Stimulated activated CD4-positive, alpha-beta T cell treated with anti-CD3 and anti-CD28 coated beads, Interleukin-4, amount 100 ng/mL, for 48 hours (primary cell): ENCODE measurements at places on chromosomes 11 and 22.

GRCh38 chr22:24686280-24686679 lies 83.3 kb downstream of the GGT1 start:
- no peak for DNase-seq

- no peak for DNase-seq
Measured at GRCh38 chr11:33670250-33671011, 30.2 kb downstream of the C11orf91 start.

DNA sequence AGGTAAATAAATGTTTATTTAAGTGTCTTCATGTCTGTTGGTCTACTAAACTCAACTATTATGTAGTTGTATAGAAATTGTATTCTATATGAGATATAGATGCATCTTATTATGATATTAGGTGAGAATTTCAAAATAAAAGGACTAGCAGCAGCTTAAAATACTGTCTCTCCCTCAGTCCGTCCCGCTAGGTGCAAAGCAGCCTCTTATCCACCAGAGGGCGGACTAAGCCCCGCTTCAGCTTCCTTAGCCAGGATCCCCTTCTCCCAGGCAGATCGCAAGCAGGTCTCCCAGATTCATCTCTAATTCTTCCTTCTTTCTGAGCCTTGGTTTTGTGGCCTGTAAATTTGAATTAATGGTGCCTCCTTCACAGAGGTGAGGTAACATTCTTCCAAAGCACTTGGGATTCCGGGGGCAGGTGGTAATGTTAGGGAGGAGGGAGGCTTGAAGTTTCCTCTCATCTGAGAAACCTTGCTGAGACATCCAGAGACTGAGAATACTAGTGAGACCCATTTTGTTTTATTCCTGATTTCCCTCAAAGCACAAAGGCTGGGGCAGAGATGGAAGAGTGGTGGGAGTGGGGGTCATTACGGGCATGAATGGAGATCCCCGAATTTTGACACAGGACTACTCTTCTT lies 13.5 kb upstream of the INSC start:
- DNase-seq = peak; percentile 45

DNA sequence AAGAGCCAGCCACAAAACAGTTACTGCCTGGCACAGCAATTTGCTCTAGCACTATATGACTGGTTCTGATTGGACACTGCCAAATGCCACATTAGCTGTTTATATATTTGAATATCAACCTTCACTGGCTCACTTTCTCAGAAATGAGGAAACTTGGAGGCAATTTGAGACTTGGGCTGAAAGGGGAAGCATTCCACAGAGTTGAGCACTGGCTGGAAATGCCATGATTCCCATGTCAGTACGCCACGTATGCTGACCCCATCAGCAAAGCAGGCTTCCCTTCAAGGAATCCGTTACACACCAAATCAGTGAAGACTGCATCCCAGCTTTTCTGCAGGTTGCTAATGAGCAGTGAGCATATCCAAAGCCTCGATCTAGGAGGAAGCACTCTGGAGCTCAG lies 34.7 kb downstream of the GALNT18 start:
- no peak for DNase-seq

GRCh38 chr11:45852712-45853101 lies 5.4 kb downstream of the CRY2 start:
- DNase-seq = no peak

- no peak for DNase-seq
Measured at GRCh38 chr11:65500387-65501185, 1.7 kb downstream of the MALAT1 start.

- no peak for DNase-seq
Measured at GRCh38 chr11:36249246-36249645, 40.0 kb downstream of the COMMD9 start.

GRCh38 chr22:50473855-50474671 lies 772 bp downstream of the SBF1 start:
- no peak for DNase-seq

DNA sequence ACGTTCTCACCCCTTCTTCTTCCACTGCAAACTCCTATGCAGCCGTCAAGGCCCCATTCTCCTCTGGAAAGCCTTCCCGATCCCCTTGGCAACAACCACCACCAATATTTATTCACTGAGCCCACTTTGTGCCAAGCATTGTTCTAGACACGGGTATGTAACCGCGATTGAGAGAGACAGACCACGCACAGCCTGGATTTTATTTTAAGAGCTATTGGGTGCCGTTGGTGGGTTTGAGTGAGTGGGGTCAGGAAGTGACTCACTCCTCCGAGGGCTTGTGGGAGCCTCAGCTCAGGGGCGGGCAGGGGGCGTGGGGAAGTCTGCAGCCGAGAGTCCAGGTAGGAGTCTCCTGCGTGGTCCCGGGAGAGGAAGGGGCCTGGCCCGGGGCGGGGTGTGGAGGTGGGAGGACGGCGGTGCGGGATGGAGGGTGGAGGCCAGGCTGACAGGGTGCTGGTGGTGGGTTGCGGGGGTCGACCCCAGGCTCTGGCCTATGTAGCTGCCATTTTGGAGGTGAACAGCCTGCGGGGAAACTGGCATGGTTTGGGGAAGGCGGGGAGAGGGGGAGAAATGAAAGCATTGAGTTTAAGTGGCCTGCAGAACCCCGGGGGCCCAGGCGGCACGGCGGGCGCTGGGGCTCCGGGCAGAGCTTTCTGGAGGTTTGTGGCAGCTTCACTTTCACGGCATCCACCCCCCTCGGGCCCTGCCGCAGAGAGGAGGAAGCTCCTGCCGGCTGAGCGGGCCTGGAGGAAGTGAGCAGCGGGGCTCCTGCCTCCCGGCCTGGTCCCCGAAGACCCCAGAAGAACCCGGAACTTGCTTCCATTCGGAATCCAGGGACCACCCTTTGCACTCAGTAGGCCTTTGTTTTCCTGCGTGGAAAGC lies 547 bp downstream of the PARVG start:
- peak; percentile 40 for DNase-seq

DNA sequence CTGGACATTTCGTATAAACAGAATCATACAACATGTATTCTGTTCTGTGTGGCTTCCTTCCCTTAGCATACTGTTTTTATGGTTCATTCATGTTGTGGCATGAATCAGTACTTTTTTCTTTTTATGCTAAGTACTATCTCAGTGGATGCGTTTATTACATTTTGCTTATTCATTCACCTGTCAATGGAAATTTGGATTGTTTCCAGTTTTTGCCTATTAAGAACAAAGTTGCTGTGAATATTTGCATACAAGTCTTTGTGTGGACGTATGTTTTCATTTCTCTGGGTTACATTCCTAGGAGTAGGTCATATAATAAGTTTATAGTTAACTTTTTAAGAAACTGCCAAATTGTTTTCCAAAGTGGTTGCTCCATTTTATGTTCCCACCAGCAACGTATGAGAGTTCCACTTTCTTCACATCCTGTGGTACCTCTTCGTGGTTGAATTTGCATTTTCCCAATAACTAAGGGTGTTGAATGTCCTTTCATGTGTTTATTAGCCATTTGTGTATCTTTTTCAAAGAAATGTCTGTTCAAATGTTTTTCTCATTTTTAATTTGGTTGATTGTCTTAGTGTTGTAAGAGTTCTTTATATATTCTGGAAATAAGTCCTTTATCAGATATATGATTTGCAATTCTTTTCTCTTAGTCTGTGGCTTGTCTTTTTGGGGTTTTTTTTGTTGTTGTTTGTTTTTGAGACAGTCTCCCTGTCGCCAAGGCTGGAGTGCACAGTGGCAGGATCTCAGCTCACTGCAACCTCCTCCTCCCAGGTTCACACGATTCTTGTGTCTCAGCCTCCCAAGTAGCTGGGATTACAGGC lies 46.0 kb upstream of the MICAL2 start:
- no peak for DNase-seq

DNA sequence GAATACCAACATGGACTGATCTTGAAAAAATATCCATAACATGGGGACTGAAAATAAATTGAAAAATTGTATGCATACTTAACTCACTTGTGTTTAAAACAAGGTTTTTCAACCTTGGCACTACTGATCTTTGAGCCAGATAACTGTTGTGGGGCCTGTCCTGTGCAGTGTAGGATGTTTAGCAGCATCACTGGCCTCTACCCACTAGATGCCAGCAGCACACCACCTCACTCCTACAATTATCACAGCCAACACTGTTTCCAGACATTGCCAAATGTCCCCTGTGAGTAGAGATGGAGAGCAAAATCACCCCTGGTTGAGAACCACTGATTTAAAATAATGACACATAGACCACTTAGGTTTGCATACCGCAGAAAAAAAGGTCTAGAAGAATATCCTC lies 45.0 kb upstream of the SLC1A2 start:
- DNase-seq = no peak

GRCh38 chr22:42396621-42397331 lies 35.4 kb downstream of the NFAM1 start:
- no peak for DNase-seq

DNA sequence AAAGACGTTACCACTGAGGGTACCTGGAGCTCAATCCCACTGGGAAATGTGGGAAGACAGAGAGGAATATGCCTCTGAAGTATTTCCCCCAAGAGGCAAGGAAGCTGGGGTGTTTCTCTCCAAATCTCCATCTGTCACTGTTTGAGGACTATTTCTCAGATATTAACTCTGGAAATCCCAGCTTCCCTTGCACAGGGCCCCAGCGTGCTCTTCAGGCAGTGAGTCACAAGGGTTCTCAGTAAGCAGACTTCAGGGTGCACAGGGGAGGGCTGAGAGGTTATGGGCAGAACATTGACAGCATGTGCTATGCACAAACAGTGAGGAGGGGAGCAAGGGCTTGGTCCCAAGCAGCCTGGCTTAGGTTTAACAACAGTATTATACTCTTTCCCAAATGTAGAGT lies 60.9 kb upstream of the EED start:
- no peak for DNase-seq

DNA sequence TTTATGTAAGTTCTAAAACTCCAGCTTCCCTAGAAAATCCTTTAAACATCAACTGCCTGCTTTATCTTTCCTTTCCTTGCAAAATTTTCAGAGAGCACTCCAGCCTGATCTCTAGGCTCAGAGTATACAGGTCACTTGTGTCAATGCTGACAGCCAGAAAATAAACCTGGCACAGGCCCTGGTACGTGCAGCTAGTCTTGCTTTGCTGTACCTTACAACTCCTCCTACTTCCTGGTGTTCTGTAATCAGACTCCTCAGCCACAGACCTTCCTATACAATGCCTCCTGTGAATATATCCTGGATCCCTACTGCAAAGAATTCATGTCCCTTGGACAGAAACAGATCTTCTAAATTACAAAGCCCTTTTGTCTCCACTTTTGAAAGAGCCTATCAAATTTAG lies 24.2 kb upstream of the TMEM123 start:
- DNase-seq = no peak

DNA sequence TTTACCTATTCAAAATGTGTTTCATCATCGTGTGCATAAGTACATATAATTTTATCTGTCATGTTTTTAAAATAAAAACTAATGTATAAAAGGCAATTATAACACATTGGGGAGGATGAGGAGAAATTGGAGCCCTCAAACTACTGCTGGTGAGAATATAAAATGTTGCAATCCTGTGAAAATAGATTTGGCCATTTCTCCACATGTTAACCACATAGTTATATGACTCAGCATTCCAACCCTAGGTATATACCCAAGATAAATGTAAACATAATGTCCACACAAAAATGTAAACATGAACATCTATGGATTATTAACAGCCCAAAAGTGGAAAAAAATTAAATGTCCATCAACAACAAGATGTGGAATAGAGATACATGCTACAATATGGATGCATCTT lies 928.0 kb upstream of the FAT3 start:
- DNase-seq = no peak

GRCh38 chr22:40009292-40009774 lies 14.6 kb downstream of the FAM83F start:
- no peak for DNase-seq

DNA sequence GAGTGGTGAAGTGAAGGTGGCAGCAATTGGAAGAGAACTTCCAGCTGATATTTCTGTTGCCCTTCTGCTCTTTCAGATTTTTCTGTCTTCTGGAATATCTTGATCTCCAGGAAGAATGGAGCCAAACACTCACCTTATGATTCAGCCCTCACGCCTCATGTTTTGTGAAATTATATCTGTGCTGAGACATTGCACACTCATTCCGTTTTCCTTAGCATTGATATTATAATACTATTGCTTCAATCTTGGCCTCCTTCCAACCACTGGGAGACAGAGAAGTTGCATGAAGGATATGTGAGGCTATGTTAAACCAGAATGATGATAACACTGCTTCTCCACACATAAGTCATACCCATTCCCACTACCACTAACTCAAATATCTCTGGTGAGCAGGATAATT lies 177.9 kb downstream of the ETS1 start:
- DNase-seq = no peak

DNA sequence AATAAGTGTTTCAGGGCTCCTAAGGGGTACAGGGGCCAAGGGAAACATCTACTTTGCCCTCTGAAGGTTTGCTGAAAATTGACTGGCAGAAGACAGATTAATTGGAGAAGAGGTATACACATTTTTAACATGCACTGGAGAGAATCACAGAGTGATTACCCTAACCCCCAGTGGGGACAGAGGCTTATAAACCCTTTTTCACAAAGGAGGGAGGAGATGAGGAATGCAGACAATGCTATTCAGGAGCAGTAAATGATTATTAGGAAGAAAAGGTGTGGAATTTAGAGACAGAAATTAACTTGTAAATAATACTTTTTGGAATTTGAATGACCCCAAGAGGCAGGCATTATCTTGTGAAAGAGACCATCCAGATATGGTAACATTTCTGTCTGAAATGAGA lies 582.4 kb upstream of the B3GAT1 start:
- DNase-seq = no peak

DNA sequence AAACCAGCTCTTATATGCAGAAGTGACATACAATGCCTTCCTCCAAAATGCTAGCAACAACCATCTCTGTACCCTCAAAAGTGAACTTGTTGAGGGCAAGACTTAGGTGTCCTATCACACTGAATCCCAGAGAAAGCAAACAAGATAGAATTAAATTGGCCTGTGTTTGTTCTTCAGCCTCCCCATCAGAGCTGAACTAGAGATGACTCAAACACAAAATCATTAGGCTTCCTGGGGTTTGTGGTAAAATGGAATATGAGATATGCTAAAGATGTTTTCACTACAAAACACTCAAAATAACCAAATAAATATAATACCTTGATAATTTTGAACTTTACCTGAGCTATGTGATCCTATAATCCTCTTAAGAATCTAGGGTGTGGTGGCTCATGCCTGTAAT lies 31.6 kb downstream of the ZNF214 start:
- no peak for DNase-seq

DNA sequence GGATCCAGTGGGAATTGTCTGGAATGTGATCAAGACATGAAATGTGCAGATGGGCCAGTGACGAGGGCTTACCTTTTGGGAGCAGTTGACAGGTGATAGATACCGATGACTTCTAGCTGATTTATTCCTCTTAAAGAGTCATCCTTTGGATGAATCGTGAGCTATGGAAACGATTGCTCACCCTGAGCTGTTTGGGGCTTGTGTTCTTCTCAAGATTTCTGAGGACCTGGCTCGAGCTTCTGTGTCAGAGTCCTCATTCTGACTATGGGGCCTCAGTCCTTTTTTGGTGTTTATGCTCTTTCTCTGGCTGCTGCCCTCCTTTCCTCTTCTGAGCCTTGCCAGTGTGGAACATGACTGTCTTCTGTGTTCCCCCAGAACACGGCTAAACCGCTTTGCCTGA lies 11.9 kb upstream of the AMPD3 start:
- peak; percentile 32 for DNase-seq

- DNase-seq = no peak
Measured at GRCh38 chr22:45045208-45045607, 35.4 kb upstream of the PHF21B start.
